ENCODE measurements at places on chromosomes 12 and 14.

- H3K4me3 ChIP-seq, result no peak overlapping the region
- no peak overlapping the region for H3K27ac ChIP-seq
- H3K27me3 ChIP-seq, result peaks cover 28% of the 10 kb centered on the region
- H3K36me3 ChIP-seq, result peaks cover 3% of the 10 kb centered on the region
These were observed 43.3 kb upstream of the MED13L start for GRCh38 chr12:116320791-116321217.

DNA sequence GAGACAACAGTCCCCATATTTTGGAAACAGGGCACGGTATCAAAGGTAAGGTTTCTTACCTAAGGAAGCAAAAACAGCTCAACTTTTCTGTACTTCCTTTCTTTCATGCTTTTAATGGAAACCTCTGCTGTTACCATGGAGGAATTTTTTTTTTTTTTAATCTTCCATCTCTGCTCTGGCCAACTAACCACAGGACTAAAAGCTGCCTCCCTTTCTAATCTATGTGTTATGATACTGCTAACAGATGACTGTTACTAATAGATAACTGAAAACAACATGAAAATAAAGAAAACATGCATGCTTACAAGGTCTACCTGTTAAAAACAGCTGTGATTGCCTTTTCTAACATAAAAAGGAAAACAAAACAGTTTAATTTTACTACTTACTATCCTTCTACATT is 168.4 kb downstream of the SOX5 start:
- H3K4me3 ChIP-seq, result no peak overlapping the region
- no peaks in the 10 kb centered on the region for H3K4me1 ChIP-seq
- H3K27me3 ChIP-seq, result no peaks in the 10 kb centered on the region
- H3K36me3 ChIP-seq, result no peaks in the 10 kb centered on the region

DNA sequence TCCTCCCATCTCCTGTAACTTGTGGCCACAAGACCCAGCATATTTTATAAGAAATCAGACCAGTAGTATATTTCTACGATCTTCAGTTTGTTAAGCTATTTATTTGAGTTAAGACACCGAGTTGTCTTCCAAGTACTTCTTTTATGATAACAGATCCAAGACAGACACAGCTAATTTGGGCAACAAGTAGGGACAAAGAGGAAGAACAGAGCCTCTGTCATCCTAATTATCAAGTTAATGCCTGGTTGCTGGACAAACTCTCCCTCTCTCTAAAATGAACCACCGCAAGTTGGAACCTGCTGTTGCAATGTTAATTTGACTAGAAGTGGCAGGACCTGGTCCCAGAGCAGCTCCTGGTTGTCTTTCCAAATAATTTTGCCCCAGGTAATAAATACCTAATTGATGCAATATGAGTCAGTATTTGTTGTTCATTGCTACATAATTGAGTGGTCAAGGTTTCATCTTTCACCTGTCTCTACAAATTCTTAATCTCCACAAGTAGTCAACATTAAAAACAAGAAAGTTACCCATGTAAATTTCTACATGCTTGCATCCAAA is 323.7 kb downstream of the PAWR start:
- H3K27me3 ChIP-seq, result no peaks in the 10 kb centered on the region
- H3K4me3 ChIP-seq, result no peak overlapping the region
- no peak for DNase-seq
- no peaks in the 10 kb centered on the region for H3K4me1 ChIP-seq
- no peaks in the 10 kb centered on the region for H3K36me3 ChIP-seq
- H3K27ac ChIP-seq, result no peak overlapping the region

DNA sequence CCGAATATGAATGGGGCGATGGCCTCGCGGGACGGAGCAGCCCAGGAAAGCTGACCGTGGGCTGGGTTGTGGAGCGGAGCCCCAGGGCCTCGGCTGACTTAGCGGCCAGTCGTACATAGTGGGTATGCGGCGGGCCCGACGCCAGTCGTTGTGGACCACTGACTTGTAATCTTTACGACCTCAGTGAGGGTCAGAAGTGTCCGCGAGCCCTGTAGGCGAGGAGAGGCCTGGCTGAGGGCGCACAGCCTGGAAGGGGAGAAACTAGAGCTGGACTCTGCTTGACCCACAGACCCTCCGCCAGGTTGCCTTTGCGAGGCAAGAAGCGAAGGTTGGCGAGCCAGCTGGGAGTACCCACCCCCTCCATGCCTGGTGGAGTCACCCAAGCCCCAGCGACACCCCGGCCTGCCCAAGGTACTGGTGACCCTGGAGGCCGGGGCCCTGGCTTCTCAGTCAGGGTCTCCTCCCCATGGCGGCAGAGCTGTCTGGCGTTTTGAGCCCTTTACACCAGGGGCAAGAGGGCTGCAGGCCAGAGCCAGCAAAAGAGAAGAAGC is 15.6 kb upstream of the DYNC1H1 start:
- H3K27me3 ChIP-seq, result peaks cover 33% of the 10 kb centered on the region
- peaks cover 29% of the 10 kb centered on the region for H3K4me1 ChIP-seq
- DNase-seq, result peak; percentile 39
- peak overlapping the region; percentile 96 for H3K4me3 ChIP-seq

DNA sequence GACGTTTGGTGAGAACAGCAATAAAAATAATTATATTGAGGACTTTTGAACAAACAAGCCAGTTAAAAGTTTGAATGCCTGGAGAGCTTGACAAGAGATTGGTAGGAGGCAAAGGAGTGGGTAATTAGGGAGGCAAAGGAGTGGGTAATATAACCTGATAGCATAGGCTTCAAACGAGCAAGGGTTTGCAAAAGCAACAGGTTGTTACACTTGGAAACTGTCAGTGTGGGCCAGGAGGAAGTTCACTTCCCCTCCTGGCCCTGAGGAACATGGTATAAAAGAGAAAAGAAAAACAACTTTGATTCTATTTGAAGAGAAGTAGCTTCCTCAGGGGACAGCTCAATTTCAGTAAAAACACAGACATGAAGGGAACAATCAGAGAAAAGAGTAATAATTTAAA is 121.7 kb downstream of the CCER1 start:
- no peaks in the 10 kb centered on the region for H3K36me3 ChIP-seq
- no peak overlapping the region for H3K27ac ChIP-seq
- no peak overlapping the region for H3K4me3 ChIP-seq
- H3K4me1 ChIP-seq, result no peaks in the 10 kb centered on the region
- no peaks in the 10 kb centered on the region for H3K27me3 ChIP-seq

DNA sequence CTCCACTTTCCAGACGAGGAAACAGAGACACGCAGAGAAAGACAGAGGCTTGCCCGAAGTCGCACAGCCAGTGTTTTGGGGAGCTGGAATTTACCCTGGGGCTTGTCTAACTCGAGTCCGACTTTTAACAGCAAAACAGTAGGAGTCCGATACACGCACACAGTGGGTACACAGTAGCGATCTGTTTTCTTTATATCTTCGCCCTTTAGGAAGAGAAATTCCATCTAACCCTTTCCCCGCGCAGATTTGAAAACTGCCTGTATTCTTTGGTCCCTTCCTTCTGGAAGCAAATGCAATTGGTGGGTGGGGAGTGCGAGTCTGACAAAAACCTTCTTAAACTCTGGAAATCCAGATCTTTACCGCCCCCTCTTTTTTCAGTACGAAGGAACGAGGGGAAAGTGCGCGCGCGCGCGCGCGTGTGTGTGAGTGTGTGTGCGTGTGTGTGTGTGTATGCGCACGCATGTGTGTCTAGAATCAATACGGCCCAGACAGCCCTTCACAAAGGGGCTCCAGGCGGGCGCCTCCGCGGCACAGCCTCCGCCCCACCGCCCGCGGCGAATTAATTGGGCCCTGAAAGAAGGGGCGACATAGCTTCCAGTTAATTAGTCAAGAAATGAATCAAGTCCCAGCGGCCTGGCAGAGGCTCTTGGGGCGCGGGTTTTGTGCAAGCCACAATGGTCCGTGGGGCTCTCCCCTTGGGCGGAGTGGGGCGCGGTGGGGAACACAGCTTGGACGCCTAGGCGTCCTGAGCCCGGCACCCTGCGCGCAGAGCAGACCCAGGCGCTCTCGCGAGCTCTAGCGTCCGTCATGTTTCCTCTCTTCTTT is 14.0 kb upstream of the TBX3 start:
- H3K27me3 ChIP-seq, result peaks cover 98% of the 10 kb centered on the region
- H3K36me3 ChIP-seq, result no peaks in the 10 kb centered on the region
- no peak overlapping the region for H3K4me3 ChIP-seq
- H3K27ac ChIP-seq, result no peak overlapping the region
- H3K4me1 ChIP-seq, result no peaks in the 10 kb centered on the region
- DNase-seq, result no peak

DNA sequence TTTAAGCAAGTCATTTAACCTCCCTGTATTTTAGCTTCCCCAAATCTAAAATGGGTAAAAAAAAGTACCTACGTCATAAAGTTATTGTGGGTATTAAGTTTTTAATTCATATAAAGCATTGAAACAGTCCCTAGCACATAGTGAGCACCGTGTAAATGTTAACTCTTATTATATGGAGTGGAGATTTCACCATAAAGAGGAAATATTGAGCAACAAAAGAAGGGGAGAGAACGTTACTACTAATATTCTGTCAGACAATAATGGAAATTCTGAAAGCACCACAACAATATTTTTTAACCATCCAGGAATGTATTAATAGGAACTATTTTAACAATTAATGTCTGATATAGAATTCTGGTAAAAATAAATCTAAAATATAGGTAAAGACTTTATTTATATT is 7.8 kb upstream of the CD163L1 start:
- H3K27ac ChIP-seq, result no peak overlapping the region
- no peaks in the 10 kb centered on the region for H3K4me1 ChIP-seq
- H3K27me3 ChIP-seq, result peaks cover 8% of the 10 kb centered on the region
- DNase-seq, result no peak
- H3K4me3 ChIP-seq, result no peak overlapping the region

GRCh38 chr12:94982456-94982855 is 21.0 kb downstream of the NDUFA12 start:
- peaks cover 38% of the 10 kb centered on the region for H3K36me3 ChIP-seq
- DNase-seq, result no peak
- no peak overlapping the region for H3K4me3 ChIP-seq
- no peak overlapping the region for H3K27ac ChIP-seq
- peaks cover 49% of the 10 kb centered on the region for H3K4me1 ChIP-seq
- H3K27me3 ChIP-seq, result no peaks in the 10 kb centered on the region

- no peaks in the 10 kb centered on the region for H3K36me3 ChIP-seq
- no peak for DNase-seq
- no peak overlapping the region for H3K4me3 ChIP-seq
- H3K27me3 ChIP-seq, result no peaks in the 10 kb centered on the region
- no peaks in the 10 kb centered on the region for H3K4me1 ChIP-seq
These were observed 284.1 kb upstream of the FOXG1 start for GRCh38 chr14:28482251-28483040.

GRCh38 chr14:102229739-102230092 is 75.2 kb downstream of the MOK start:
- no peak for DNase-seq
- peaks cover 6% of the 10 kb centered on the region for H3K27me3 ChIP-seq
- H3K4me1 ChIP-seq, result no peaks in the 10 kb centered on the region
- H3K27ac ChIP-seq, result no peak overlapping the region
- H3K36me3 ChIP-seq, result no peaks in the 10 kb centered on the region
- no peak overlapping the region for H3K4me3 ChIP-seq

DNA sequence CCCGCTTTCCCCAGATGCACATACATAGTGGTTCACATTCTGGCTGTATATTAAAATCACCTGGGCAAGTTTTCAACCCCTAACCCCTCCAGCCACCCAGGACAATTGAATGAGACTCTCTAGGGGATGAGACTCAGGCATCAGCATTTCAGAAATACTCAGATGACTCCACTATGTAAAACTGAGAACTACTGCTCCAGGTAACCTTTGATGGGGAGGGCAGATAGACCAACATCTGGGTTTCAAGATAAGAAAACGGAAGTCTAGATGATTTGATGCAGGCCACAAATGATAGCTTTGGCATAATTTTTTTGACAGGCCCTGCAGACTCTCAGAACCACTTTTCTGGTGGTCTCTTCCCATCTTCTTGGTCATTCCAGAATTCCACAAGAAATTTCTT is 341.1 kb downstream of the EMP1 start:
- no peaks in the 10 kb centered on the region for H3K36me3 ChIP-seq
- no peak overlapping the region for H3K27ac ChIP-seq
- H3K27me3 ChIP-seq, result peaks cover 3% of the 10 kb centered on the region

GRCh38 chr14:77003960-77004710 is 24.4 kb downstream of the IRF2BPL start:
- H3K27ac ChIP-seq, result no peak overlapping the region
- H3K4me3 ChIP-seq, result no peak overlapping the region
- no peak for DNase-seq
- no peaks in the 10 kb centered on the region for H3K36me3 ChIP-seq
- peaks cover 39% of the 10 kb centered on the region for H3K27me3 ChIP-seq

DNA sequence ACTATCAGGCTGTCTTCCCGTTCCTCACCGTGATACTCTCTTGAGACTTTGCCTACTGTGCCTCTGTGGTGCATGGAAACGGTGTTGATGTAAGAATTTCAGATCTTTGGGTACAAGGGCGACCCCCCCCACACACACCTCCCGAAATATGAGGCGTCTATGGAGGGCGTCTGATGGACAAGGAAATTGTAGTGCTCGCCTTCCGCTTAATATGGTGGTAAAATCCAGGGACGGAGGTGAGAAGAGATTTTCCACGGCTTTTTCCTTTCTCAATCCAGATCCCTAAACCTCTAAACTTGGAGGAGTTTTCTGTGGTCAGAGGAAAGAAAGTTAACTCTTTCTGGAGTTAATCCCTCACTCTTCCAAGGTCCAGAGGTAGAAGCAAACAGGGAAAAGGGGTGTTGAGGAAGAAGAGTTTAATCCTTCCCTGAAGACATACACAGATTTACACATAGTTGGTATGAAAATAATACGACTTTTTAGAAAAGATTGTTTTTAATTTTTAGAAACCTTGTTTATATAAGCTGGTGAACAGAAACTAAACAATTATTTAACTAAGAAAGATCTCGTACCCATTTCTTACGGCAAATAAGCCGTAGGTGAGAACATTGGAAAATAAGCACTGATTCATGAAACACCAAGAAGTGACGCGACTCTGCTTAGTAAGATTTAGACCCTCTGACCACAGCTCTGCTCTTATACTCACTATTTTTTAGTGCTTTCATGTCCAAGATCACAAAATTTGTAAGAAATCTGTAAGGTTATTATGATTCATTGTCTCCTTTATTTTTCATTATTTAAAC is 23.1 kb upstream of the RNASE12 start:
- H3K4me1 ChIP-seq, result peaks cover 10% of the 10 kb centered on the region
- H3K4me3 ChIP-seq, result no peak overlapping the region
- H3K36me3 ChIP-seq, result no peaks in the 10 kb centered on the region
